A549 treated with CORT108297 at 1 μM for 4 hours (cell line): ENCODE measurements at places on chromosomes 1 and 21. TPM values are rescaled to one million over a fixed set of nuclear protein-coding genes. Genes with fewer than 3 reads are reported as not detected.

The OR2L13 gene
- not detected in 5 replicates for total RNA-seq

The AMY2A gene
- not detected in 5 replicates for total RNA-seq

The SV2A gene
- total RNA-seq: 0.06 to 0.17 TPM (median 0.09 TPM) in 5 replicates

The PDZK1 gene
- total RNA-seq: 0.66 to 0.99 TPM (median 0.77 TPM) in 5 replicates

The HHAT gene
- 1.5 to 2.1 TPM (median 1.8 TPM) in 5 replicates for total RNA-seq
